ENCODE measurements at places on chromosomes 3 and 15.

- DNase-seq: no peak
Observed at GRCh38 chr3:170690661-170690981, 104.7 kb upstream of the SLC7A14 start.

- DNase-seq: no peak
Observed at GRCh38 chr15:77632534-77633133, at the start of gene LINGO1. Gene LINGO1, minus strand, starts transcription at chr15:77632912. Its CDS starts 597 bp downstream, at chr15:77632315.

GRCh38 chr3:194184801-194185200 lies 48.9 kb downstream of the HES1 start:
- no peak for DNase-seq

GRCh38 chr3:122536632-122537001 lies 21.9 kb upstream of the KPNA1 start:
- no peak for DNase-seq

- DNase-seq: no peak
Observed at GRCh38 chr15:90876512-90877170, 7.7 kb upstream of the FES start.

GRCh38 chr3:62220616-62221015 lies 152.7 kb downstream of the FEZF2 start:
- no peak for DNase-seq

DNA sequence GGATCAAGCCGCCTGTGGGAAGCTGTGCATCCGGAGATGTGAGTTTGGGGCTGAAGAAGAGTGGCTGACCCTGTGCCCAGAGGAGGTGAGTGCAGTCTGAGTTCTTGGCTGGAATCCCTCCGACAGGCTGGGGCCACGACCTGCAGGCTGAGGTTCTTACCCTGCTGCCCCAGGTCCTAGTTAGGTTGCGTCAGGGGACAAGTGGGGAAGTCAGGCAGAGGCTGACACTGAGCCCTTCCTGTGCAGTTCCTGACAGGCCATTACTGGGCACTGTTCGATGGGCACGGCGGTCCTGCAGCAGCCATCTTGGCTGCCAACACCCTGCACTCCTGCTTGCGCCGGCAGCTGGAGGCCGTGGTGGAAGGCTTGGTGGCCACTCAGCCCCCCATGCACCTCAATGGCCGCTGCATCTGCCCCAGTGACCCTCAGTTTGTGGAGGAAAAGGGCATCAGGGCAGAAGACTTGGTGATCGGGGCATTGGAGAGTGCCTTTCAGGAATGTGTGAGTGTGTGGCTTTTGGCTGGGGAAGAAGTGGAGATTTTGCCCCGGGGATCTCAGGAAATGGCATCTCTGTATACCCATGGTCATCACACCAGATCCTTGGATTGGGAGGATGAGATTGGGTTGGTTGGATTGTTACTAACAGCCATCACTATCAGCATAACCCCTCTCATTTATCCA lies 1.3 kb downstream of the PPM1M start:
- DNase-seq: no peak

DNA sequence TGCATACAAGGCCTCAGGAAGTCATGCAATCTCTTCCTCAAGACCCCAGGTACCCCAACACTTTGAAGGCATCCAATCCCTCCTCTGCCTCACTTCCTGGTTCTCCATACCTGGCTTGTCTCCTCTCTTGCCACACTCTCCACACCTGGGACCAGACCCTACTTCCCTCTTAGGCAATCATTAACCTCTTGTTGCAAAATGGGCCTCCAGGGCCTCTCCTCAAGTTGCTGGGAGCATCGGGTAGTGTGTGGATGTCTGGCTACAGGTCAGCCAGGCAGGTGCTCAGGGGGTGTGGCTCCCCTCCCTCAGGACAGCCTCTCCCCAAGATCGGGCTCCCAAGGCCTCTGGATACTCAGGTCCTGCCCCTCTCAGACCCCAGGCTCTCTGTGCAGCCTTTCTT lies 8.6 kb downstream of the PLA2G4E start:
- no peak for DNase-seq

GRCh38 chr15:75090388-75090734 lies 67.0 kb downstream of the PPCDC start:
- peak; percentile 72 for DNase-seq

DNA sequence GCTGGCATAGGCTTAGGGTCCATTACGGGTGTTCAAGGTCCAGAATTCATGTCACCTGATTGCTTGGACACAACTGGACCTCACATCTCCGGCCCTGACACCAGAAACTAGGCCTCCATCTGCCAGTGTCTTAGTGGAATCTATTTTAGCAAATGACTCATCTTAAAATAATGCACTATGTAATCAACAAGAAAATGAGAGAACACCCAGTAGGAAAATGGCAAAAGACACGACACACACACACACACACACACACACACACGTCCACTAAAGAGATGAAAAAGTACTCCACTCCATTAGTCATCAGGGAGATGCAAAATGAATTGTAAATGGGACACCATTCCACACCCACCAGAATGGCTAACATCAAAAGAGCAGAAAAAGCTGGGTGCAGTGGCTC lies 11.2 kb downstream of the APBA2 start:
- no peak for DNase-seq

DNA sequence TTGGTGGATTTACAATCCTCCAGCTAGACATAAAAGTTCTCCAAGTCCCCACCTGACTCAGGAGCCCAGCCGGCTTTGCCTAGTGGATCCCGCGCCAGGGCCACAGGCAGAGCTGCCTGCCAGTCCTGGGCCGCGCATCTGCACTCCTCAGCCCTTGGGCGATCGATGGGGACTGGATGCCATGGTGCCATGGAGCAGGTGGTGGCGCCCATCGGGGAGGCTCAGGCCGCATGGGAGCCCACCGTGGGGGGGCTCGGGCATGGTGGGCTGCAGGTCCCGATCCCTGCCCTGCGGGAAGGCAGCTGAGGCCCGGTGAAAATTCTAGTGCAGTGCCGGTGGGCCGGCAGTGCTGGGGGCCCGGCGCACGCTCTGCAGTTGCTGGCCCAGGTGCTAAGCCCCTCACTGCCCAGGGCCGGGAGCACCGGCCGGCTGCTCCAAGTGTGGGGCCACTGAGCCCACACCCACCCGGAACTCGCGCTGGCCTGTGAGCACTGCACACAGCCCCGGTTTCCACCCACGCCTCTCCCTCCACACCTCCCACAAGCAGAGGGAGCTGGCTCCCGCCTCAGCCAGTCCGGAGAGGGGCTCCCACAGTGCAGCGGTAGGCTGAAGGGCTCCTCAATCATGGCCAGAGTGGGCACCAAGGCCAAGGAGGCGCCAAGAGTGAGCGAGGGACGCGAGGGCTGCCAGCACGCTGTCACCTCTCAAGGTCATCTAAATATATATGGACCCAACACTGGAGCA lies 38.8 kb upstream of the IGSF11 start:
- DNase-seq: no peak
